ENCODE measurements at places on chromosomes 7 and 10.

DNA sequence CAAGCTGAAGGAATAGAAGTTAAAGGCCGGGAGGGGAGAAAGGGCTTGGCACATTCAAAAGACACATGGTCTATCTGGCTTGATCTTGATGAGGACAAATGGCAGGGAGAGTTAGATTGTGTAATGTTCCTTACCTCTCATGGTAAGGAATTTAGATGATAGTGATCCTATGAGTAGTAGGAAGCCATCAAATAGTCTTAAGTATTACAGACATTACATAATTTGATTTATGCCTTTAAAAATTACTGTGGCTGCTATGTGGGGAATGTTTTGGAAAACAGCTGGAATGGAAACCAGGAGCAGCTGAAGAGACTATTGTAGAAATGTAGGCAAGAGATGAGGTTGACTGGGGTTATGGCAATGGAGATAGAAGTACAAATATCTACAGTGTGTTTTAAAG, 351.3 kb upstream of the BMPER start:
- DNase-seq, result no peak

- DNase-seq, result peak; percentile 11
These were observed 733 bp downstream of the HIBADH start for GRCh38 chr7:27661811-27662489.

- DNase-seq, result no peak
These were observed 79.9 kb downstream of the CNNM2 start for GRCh38 chr10:102997998-102998397.

DNA sequence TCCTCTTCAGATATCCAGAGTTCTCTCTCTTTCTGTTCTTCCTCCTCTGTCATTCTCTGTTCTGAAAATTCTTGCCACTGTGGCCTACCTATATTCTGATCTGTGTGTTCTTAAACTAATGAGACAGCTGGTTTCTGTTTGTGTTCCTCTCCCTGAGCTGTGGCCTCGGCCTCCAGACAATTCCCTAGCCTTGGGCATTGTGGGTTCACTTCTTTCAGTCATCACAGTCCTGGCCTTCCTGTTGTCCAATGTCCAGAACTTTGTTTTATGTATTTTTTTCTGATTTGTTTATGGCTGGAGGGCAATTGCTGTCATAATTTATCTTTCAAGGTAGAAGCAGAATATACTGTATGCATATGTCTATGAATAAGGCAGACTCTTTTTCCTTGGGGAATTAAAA, 173.2 kb upstream of the MTPN start:
- DNase-seq, result no peak

DNA sequence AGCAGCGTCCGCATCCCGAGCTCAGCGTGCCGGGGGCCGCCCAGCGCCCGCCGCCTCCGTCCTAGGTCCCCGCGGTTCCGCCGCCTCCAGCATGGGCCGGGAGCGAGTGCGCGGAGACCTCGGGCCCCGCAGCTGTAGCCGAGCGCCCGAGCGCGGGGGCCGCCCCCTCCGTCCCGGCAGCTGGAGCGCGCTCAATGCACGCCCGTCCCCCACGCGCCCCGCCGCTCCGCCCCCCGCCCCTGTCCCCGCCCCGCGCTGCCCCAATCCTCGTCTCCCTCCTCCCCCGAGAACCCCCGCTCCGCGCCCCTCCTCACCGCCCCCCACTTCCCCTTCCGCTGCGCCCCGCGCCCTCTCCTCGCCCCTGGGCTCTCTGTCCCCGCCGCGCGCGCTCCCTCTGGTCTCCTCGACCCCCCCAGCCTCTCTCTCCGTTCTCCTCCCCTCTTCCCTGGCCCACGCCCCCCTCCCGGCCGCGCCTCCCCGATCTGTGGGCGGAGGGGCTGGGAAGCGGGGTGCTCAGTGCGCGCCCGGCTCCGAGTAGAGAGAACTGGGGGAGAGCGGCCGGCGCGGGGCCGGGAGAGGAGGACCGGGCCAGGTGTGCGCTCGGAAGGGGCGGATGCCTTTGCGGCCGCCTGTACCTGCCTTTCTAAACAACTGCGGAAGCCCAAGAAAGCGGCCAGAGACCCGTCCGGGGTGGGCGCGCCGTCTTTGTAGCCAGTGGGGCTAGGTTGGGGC, at the start of gene VIPR2:
Gene VIPR2, minus strand, starts transcription at position 110 of the 732 bp plus-strand sequence. Its CDS starts 96 bp downstream, at position 14.
- DNase-seq, result peak; percentile 12

- DNase-seq, result no peak
These were observed 25.4 kb downstream of the SH3PXD2A start for GRCh38 chr10:103829838-103830465.

DNA sequence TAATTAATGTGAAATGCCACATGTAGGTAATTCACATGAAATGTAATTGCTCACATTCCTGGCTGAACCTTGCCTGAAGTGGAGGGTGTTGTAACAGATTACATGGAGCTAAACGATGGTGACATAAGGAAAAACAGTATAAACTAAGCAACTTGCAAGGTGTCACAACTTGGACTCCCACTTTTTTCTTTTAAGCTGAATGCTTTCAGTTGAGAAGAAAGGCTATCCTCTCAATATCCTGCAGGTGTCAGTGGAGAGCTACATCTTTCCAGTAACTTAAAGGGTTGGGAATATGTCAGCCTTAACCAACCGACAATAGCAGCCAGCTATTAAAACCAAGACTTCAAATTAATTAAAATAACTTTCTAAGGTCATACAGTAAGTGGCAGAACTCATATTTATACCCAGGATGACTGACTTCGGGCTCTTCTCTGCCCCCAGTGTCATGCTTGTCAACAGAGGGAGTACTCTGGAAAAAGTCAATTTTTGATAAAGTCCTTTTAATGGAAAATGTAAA, 33.7 kb downstream of the NRBF2 start:
- no peak for DNase-seq

- no peak for DNase-seq
These were observed 249.4 kb downstream of the TCF7L2 start for GRCh38 chr10:113199459-113199858.

DNA sequence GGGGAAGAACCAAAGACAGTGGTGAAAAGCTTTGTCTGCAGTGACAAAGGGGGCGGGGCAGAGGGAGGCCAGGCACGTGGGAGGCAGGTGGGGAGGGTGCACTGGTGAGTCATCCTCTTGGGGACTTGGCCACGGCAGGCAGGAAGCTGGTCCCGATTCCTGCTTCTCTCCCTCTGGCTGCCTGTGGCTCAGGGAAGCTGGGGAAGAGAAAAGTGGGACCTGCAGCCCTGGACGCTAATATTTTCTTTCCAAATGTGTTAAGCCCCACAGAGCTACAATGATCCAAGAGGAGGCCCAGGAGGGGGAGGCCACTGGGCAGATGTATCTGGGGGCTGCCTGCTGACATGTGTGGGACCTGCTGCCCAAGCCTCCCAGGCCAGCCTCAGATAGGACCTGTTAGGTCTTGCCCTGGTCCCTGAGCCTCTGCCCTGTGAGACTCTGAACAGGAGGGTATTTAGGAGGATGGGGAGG, 231.8 kb downstream of the KCNMA1 start:
- peak; percentile 8 for DNase-seq

GRCh38 chr10:58942724-58943123, 233.7 kb upstream of the PHYHIPL start:
- DNase-seq, result no peak

GRCh38 chr10:44578271-44578670, 193.4 kb upstream of the CXCL12 start:
- no peak for DNase-seq

GRCh38 chr7:43531700-43532099, 51.2 kb upstream of the STK17A start:
- DNase-seq, result no peak

- no peak for DNase-seq
These were observed 71.7 kb downstream of the AMZ1 start for GRCh38 chr7:2759736-2760097.

DNA sequence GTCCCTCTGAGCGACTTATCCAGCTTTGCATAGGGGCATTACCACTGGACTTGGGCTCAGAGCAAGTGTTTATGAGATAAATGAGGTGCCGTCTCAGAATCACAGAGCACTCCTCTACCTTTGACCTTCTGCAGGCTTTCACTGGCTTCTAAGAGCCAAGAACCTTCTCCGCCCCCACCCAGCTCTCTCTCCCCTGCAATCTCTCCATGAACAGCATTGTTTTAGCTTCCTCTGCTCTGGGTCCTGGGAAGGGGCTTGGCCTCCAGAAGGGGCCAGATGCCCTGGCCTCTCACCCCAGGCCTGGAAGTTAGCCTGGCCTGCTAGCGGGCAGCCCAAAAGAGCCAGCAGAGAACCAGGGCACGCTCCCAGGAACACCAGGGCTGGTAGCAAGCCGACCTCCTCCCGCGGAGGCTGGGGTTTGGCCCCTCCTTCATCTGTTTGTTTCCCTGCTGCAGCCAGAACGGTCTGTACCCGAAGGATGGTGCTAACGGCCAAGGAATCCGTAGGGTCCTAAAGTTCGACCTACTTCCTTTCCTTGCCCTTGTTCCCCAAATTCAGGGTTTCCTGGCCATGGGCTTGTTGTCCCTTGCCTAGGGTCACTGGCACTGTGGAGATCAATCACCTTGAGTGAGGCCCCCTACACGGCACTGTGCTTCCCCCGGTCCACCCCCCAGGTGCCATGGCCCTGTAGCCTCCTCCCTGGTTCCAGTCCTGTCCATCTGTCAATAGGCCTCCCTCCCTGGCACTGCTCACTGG, 18.7 kb upstream of the DDIT4 start:
- DNase-seq, result no peak

DNA sequence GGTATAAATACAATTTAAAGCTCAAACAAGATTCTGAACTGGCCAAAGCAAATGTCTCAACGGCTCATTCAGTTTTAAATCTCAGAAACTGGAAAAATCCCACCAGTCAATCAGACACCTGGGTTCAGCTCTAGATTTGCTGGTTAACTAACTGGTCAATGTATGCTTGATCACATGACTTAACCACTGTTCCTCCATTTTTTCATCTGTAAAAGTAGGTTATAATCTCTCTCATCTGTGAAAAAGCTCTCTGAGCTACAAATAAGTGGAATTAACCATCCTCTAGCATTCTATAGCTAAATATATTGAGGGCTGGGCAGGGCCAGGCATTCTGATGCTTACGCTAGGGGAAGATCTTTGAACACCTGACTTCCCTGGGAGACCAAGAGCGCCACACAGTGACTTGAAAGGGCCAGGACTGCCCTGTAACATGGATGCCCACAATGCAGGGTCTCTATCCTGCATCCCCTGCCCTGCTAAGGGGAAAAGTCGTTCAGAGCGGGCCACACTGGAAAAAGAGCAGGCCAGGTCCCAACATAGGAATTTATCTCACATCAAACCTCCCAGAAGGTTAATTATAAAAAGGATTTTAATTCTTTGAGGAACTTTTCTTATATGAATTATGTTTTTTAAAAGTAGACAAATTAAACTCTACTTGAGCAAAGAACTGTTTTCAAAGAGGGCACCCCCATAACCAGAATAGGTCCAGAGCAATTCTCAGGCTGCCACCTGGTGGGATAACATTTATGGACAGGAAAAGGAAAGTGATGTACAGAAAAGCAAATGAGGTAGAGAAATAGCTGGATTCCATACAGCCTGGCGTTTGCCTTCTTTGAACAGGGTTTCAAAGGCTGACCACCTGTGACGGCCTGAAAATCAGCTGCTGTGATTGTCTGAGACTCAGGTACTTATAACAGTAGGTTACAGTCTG, 1.8 kb downstream of the RP9 start:
- no peak for DNase-seq

- DNase-seq, result no peak
These were observed 36.0 kb downstream of the COL17A1 start for GRCh38 chr10:104049504-104050250.

- DNase-seq, result no peak
These were observed 492.9 kb upstream of the FOXK1 start for GRCh38 chr7:4189131-4189570.

DNA sequence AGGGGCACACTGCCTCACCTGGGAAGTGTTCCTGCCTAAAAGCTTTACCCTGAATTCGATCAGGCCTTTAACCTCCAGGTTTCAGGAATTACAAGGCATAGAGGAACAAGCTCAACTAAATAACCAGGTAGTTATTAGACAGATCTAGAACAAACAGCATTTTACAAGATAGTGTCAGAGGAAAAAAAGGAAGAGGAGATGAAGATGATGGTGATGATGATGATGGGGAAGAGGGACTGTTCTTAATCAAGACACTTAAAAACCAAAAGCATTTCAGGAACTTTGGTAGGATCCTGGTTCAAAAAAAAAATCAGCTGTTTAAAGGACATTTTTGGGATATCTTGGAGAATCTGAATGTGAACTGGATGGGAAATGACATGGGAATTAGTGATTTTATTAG, 11.5 kb downstream of the RBM17 start:
- no peak for DNase-seq

DNA sequence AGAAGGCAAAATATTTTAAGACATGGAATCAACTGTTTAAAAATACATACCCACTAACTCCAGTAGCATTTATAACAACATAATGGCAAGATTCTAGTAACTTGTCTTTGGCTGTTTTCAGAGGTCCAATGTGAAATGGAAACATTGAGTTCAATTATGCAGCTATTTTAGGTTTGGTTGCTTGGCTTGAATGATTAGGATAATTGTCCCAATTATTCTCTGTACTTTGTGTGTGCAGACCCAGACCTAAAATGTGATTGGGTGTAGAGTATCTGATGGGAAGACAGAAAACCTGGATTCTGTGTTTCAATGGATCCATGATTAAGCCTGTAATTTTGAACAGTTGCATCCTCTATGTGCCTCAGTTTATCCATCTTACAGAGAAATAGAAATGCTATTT, 392.7 kb upstream of the NFE2L3 start:
- DNase-seq, result no peak

DNA sequence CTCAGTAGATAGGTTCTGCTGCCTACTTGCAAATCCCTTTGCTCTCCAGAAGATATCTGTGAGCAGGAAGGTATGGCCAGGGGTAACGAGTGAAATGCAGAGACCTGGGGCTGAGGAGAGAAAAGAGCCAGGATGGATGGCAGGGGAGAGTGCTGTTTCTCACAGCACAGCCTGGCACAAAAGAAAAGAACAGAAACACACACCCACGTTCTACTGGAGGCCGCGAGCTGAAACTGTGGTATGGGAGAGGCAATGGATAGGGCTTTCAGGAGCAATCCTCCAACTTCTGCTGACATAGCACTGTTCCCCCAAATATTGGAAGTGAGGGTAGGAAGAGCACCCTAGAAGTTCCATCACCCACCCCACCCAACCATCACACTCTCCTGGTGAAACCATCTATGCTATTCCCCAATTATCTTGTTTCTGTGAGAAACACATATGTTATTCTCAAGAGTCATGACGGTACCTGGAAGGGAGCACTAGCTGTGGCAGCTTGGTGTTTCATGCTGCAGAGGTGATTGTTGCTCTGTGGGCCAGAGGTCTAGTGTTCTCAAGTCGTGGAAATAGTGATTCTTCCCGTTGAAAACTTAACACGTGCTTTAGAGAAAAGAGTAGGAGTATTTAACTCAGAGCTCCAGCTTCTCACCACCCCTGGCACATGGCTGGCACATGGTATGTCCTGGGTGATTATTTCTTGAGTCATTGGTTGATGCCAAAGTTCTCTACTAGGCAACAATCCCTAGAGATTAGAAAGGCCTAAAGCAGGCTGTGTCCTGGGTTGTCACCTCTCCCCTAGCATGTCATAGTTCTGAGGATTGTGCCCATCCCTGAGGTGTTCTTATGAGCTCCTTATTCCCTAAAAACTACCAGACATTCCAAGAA, 198.3 kb downstream of the PLXNA4 start:
- no peak for DNase-seq

- no peak for DNase-seq
These were observed 67.6 kb downstream of the CUBN start for GRCh38 chr10:17062009-17062408.
